GM12865 (cell line): ENCODE measurements at places on chromosomes 4 and X.

- no peak for DNase-seq
These were observed 181.2 kb upstream of the PPP3CA start for GRCh38 chr4:101528526-101528925.

- no peak for DNase-seq
These were observed 67.9 kb downstream of the SLAIN2 start for GRCh38 chr4:48409203-48409602.

DNA sequence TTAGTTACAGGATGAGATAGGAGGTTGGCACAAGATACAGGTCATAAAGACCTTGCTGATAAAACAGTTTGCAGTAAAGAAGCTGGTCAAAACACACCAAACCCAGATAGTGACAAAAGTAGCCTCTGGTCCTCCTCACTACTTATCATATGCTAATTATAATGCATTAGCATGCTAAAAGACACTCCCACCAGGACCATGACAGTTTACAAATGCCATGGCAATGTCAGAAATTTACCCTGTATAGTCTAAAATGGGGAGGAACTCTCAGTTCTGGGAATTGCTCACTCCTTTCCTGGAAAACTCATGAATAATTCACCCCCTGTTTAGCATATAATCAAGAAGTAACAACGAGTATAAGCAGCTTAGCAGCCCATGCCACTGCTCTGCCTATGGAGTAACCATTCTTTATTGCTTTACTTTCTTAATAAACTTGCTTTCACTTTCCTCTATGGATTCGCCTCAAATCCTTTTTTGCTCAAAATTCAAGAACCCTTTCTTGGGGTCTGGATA is 1254.4 kb downstream of the PCDH7 start:
- DNase-seq = no peak

DNA sequence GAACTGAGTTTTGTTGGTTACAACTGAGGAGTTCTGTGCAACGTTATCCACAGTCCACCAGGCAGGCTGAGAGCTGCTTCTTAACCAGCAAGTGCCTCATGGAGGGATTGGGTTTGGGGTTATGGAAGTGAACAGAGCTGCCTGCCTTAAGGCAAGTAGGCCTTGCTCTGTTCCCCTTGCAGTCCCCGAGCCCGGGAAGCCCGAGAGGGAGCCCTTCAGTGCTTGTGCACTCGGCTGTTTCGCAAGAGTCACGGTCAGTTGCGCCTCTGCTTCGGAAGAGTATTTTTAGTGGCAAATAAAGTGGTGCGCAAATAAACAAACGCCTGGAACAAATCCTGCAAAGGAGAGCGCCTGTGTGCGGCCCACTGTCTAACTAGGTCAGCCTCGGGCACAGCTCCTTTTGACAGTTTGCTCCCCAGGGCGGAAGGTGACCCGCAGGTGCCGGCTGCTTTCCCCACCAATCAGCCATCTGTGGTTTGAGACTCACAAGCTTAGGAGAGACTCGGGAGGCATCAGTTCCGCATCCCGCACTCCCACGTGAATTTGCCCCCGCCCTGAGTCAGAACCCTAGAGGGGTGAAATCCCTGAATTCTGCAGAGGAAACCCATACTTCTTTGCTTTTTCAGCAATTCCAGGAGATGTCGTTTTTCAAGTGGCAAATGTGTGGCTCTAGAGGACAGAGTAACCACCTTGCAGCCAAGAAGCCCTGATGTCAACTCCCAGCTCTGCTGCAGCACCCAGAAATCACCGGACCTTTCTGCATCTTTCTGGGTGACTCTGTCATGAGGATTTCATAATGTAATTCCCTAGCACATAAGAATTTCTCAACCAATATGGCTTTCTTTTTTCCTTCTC is 56.8 kb downstream of the LGI2 start:
- DNase-seq = no peak

DNA sequence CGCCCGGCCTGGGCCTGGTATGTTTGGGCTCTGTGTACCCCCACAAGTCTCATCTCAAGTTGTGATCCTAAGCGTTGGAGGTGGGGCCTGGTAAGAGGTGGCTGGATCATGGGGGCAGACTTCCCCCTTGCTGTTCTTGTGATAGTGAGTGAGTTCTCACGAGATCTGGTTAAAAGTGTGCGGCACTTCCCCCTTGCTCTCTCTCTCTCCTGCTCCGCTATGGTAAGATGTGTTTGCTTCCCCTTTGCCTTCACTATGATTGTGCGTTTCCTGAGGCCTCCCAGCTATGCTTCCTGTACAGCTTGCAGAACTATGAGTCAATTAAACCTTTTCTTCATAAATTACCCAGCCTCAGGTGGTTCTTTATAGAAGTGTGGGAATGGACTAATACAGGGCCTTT is 53.0 kb downstream of the CHST7 start:
- peak; percentile 74 for DNase-seq

GRCh38 chr4:81142744-81143143 is 72.3 kb downstream of the PRKG2 start:
- no peak for DNase-seq

GRCh38 chr4:17398035-17398434 is 113.9 kb downstream of the QDPR start:
- no peak for DNase-seq

GRCh38 chrX:40415675-40416074 is 165.1 kb upstream of the ATP6AP2 start:
- DNase-seq = no peak

DNA sequence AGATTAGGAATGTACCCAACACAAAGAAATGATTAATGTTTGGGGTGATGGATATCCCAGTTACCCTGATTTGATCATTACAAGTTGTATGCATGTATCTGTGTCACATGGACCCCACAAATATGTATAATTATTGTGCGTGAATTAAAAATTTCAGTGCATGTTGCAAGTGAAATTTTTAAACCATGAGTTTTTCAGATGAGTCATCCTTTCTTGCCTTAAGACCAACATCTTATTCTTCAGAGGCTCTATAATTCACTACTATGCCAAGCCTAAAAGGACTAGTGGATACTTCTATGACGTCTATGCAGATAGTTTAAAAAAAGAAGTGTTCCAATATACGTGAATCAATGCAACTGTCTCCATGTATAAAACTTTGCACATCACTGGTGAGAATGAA is 113.0 kb upstream of the SH3RF1 start:
- no peak for DNase-seq

GRCh38 chr4:47010347-47010911 is 17.0 kb upstream of the GABRA4 start:
- DNase-seq = no peak

DNA sequence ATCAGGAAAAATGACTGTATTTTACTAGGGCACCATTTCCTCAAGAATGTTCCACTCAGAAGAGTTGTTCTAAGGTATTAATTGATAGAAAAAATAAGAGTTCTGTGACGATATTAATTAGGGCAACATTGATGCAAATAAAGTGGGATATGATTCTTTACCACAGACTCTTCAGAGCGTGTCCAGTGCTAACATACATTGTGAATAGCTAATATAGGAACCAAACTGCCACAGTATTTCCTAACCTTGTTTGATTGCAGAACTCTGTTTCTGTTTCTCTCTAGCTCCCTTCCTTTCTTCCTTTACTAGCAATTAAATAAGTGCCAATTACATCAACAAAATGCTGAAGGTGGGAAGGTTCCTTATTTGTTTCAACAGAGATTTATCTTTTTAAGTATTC is 154.1 kb upstream of the CPEB2 start:
- no peak for DNase-seq

- DNase-seq = peak; percentile 29
These were observed 119.4 kb downstream of the AKAP4 start for GRCh38 chrX:50081282-50081889.

GRCh38 chr4:141046255-141046654 is 87.0 kb downstream of the RNF150 start:
- DNase-seq = no peak

- no peak for DNase-seq
These were observed 424 bp upstream of the ZNF330 start for GRCh38 chr4:141220271-141220670.

GRCh38 chrX:136899221-136899620 is 18.7 kb upstream of the RBMX start:
- DNase-seq = no peak

GRCh38 chr4:168119890-168120289 is 27.6 kb downstream of the ANXA10 start:
- no peak for DNase-seq

GRCh38 chr4:185536411-185536709 is 1.1 kb upstream of the PDLIM3 start:
- no peak for DNase-seq

DNA sequence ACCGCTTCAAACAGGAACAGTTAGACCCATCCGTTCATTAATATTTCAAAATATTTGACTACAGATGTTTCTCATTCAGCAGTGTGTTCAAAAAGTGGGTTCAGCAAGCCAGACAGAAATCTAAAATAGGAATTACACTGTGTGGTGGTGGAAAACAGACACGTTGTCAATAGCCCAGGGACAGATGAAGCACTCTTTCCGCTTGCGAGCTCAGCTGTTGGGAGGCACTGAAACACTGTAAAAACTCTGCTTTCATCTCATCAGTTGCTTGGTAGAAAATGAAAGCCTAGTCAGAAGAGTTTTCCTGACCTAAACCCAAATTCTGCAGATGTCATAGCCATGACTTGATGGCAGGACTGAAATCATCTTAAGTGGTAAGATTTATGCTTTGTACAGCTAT is 38.5 kb downstream of the LRP2BP start:
- no peak for DNase-seq

DNA sequence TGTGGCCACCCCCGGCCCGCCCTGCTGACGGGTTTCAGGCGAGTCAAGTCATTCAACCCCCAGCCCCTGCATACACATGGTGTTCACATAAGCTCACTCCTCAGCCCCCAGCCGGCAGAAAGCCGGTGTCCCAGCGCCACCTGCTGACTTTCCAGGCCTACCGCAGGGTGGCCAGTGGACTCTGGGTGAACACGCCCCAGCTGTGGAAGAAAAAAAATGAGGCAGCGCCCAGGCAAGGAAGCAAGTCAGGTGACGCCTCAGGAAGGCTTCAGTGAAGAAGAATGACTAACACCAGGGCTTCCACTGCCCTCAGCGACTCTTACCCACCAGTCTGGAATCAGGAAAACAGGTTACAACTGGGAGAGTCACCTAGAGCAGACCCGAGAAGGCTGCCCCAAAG is 15.8 kb downstream of the BCAP31 start:
- DNase-seq = peak; percentile 33

DNA sequence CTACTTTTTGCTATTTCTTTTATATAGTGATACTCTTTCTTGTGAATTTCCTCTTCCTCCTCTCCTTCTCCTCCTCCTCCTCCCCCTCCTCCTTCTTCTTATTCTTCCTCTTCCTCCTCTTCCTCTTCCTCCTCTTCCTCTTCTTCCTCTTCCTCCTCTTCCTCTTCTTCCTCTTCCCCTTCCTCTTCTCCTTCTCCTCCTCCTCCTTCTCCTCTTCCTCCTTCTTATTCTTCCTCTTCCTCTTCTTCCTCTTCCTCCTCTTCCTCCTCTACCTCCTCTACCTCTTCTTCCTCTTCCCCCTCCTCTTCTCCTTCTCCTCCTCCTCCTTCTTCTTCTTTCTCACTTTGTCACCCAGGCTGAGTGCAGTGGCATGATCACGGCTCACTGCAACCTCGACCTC is 36.3 kb upstream of the RBMX start:
- DNase-seq = no peak

DNA sequence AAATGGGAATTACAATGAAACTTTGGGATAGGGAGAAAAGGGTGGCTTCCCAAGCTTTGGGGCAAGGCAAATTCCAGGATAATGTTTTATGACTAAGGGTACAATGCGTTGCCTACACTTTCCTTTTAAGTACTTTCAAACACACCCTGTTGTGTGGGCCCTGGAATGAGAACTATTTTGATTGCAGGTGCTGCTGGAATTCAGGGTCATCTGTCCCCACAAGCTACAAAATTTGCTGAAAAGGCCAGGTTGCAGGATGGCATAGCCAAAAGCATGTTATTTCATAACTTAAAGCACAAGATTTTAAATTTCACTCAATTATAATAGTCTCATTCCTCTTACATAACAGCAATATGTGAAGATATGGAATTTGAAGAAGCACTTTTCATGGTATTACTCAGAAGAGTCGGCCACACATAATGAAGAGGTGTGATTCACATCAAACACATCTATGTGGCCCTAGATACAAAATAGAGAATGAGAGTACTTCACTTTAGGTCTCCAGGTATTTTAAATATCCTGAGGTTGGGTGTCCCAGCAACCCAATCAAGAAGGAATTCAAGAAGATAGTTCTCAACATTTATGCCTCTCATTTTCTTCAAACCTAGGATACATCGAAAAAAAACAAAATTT is 89.3 kb downstream of the APBB2 start:
- no peak for DNase-seq

DNA sequence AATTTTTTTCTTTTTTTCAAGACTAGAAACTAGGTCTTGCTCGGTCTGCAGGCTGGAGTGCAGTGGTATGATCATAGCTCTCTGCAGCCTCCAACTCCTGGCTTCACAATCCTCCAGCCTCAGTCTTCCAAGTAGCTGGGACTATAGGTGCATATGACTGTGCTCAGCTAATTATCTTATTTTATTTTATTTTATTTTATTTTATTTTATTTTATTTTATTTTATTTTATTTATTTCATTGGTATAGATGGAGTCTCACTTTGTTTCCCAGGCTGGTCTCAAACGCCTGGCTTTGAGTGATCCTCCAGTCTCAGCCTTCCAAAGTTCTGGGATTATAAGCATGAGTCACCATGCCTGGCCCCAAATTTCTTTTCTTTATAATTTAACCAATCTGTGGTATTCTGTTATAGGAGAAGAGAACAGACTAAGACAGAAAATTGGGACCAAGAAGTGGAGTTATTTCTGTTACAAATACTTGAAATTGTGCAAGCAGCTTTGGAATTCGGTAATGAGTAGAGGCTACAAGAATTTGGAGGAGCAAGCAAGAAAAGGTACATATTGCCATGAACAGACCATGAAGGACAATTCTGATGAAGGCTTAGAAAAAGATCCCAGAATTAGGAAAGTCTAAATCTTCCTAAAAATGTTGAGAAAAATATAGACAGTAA is 4.0 kb upstream of the PRDM5 start:
- no peak for DNase-seq

DNA sequence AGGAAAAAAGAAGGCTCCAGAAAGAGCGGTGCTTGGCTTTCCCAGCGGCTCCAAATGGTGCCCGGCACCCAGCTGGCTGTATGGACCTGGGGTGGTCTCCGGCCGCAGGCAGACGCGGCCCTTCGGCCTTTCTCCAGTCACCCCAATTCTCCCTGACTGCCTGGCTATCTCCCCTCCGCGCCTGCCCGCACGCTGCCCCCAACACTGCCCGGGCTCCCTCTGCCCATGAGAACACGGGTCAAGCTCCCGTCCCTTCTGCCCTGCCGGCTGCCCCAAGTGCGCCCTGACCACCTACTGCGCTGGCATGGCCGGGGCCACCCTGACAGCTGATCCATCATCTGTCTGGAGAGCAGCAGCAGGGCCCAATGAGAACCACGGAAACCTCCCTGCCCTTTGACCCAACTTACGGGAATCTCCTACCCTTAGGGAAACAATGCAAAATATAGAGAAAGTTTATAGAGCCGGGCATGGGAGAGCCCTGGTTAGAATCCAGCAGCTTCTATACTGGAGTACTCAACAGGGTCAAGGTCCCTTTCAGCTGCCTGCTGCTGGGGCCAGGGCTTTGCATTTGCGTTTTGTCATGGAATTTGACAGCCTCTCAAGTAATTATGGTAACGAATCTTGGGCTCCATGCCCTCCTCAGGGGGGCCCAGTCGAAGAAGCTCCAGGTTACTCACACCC is 1.2 kb upstream of the FAM3A start:
- DNase-seq = no peak

- no peak for DNase-seq
These were observed 1002.7 kb upstream of the PCDH7 start for GRCh38 chr4:29717287-29718057.

GRCh38 chr4:70504733-70505132 is 13.6 kb upstream of the AMTN start:
- DNase-seq = no peak
